ENCODE measurements at places on chromosomes 7 and 10.

GRCh38 chr10:70174058-70174741, 3.9 kb upstream of the SAR1A start:
- DNase-seq: no peak

DNA sequence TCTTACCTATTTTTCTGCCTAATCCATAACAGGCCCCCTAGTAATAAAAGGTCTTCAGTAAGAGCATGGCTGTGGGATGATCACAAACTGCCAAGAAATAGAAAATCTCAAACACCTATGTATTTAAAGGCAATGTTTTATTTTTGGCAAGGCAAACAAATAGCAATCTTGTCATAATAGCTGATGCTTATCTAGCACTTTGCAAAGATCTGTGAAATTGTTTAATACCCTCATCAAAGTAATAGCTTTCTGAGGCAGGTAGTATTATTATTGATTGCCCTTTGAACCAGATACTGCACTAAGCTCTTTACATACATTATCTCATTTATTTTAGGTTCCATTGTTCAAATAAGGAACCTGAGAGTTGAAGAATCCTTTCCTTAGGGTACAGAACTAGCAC, 1.6 kb upstream of the CADPS2 start:
- DNase-seq: no peak

GRCh38 chr7:116258734-116259133, 48.4 kb downstream of the TES start:
- DNase-seq: no peak

GRCh38 chr10:113594652-113595051, 41.8 kb downstream of the HABP2 start:
- DNase-seq: no peak

DNA sequence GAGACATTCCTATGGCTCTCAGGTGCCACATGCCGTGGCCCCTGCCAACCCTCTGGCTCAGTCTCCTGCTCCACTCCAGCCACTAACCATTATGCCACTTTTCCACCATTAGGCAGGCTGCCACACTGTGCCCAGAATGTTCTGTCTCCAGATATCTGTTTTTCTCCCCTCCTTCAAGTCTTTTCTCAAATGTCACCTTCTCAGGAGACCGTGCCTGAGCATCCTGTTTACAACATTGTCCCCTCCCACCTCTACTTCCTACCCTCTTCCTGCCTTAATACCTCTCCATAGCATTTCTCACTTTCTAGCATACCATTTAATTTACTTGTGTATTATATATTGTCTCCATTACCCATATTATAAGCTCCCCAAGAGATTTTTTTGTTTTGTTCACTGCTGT, 162.5 kb upstream of the LYZL2 start:
- no peak for DNase-seq

DNA sequence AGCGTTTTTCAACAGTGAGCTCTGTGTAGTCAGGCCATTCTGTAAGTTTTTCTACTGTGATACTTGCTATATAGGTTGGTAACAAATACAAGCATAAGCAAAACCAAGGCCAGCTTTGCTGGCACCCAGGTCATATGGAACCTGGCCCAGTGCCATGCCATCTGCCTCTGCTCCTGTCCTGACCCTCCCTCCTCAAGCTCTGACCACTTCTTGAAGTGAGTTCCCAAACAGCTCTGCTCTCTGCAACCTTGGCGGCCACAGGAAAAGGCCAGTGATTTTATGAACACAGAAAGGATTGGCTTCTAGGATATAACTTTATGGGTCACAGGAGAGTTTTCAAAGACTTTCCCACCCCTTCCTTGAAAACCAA, 12.8 kb downstream of the NOD1 start:
- peak; percentile 48 for DNase-seq

- DNase-seq: no peak
Measured at GRCh38 chr10:132942101-132943057, at the start of gene CFAP46. Gene CFAP46, minus strand, starts transcription at chr10:132942570. Its CDS starts 86 bp downstream, at chr10:132942484.

- no peak for DNase-seq
Measured at GRCh38 chr10:61279400-61279799, 173.8 kb downstream of the TMEM26 start.

DNA sequence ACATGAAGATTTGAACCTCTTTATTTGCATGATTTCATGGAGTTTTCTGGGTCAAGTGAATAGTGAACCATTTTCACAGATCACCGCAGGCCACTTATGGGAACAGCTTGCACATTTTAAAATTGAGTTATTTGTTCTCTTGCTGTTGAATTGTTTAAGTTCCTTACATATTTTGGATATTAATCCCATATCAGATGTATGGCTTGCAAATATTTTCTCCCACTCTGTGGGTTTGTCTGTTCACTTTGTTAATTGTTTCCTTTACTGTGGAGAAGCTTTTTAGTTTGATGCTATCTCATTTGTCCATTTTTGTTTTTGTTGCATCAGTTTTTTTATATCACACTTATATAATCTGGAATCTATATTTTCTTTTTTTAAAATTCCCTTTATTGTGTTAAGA, 14.1 kb upstream of the ZC3HAV1L start:
- no peak for DNase-seq

- DNase-seq: no peak
Measured at GRCh38 chr7:133873631-133874030, 253.5 kb upstream of the LRGUK start.

DNA sequence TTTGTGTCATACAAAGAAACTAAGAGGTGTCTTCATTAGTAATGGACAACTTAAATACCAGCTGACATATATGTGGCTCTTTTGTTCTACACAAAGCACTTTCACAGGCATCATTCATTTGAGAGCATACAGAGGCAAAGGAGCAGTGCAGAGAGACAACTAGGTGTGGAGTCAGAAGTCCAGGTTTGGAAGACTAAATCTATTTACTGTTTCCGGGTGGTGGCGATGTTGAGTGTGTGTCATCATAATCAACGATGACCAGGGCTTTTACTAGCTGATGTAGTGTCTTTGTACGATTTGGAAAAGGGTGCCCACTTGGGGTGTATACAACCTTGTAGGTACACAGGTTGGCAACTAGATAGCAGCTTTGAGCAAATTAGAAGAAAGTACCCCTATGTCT, 195.5 kb upstream of the CCDC6 start:
- no peak for DNase-seq

DNA sequence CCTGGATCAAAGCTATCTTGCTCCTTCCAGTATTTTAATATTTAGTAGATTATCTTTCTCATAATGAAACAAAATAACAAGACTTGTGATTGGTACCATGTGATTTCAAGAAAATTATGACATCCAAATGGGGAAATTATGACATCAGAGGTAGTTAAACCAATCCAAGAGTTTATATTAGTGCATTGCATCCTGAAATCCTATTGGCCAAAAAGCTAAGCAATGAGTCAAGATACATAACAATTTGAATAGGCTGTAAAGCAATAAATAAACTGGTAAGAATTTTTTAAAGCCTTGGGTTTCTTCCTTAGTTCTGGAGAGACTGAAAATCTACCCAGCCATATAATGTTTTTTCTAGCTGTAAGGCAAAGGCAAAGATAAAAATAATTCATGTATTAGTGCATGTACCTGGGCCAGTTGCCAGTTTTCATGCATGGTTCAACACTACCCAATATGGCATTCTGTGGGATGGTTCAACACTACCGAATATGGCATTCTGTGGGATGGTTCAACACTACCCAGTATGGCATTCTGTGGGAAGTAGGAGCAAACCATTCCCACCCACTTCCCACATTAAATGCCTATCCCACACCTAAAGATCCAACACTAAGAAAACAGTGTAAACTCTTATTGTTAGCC, at the start of gene RNF148:
TSS of gene RNF148 (minus strand) at position 51 of the 639 bp plus-strand sequence. CDS start 172 bp downstream, outside the sequence.
- no peak for DNase-seq

DNA sequence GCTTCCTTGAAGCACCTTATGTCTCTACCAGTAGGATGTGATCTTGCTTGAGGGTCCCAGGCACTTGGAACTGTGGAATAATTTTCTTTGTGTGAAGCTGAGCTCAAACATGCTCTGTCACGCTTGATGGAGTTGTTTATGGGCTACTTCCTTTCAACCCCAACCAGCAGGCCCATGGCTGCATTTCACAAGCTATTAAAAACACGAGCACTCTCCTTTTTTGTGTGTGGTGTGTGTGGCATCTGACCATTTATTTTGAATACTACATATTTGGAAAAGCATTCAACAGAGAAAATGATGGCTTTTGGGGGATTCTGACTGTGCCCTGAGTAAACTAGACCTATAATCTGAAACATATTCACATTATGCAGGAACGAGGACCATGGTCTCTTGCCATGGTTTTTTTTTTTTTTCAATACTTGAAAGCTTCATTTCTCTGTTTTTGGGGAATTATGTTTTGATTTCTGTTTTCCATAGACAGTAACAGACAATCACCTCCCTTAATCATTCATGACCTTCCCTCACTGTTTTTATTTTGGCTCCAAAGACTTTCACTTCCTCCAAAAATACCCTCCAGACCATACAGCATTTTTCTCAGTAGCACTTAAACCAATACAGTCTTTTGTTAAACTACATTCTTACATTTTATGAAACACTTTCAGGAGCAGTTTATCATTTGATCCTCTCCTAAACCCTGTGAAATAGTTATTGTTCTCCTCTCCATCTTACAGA, 233.6 kb upstream of the BMPER start:
- no peak for DNase-seq

DNA sequence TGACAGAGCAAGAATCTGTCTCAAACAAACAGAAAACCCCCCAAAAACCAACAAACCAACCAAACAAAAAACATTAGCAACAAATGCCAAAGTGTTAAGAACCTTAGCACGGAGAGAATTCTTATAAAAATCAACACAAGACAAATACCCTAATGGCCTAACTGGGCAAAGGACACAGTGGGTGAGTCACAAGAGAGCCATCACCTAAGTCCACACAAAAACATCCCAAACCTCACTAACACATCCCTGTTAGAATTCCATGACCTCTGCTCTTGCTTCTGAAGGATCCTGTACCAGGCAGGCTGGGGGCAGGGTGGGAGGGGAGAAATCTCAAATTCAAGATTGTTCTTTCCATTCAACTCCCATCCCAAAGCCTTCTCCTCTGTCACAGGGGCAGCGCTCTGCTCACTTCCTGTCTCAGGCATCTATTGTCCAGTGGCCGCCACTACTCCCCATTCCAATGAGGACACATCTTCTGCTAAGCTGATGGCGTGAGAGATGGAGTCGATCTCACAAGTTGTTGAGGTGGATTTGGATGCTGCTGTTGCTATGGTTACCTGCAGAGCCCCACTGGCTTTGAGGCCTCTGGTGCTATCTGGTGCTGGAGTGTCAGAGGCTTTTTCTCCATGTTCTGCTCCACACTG, 9.2 kb downstream of the IL15RA start:
- DNase-seq: no peak

- no peak for DNase-seq
Measured at GRCh38 chr7:47074702-47075153, 507.2 kb downstream of the TNS3 start.

DNA sequence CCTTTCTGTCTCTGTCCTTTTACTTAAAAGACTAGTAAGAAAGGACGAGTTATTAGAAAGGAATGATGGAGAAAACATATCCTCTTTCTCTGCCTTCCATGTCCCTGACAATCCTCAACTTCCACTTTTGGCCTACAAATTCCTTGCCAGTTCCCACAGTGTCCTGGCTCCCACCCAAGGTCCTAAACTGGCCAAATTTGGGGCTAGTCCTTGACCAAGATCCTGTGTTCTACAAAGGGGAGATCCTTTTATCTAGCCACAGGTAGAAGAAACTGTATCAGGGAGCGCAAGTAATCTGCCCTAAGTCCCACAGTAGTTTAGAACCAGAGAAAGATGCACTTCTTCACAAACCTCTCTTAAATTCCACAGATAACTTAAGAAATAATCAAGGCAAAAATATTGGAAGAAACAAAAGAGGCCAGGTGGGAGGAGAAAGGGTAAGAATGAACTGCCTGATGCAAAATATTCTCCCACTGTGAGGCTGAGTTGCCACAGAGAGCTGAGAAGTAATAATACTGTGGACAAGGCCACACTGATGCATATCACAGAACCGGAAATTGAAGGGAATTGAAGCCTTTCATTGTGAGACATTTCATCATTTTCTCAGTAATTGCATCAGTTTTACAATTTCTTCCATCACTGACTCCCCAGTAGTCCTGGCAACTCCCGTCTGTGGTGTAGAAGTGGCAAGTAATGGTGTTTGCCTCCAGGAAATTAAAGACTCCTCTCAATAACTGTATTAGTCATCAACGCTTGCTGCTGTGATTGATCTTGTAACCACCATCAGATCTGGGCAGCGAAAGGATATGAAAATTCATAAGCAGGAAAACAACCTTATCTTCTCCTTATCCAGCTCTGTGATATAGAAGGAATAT, 47.2 kb downstream of the DNAJC12 start:
- no peak for DNase-seq

- no peak for DNase-seq
Measured at GRCh38 chr10:73060738-73061635, 35.7 kb downstream of the P4HA1 start.

DNA sequence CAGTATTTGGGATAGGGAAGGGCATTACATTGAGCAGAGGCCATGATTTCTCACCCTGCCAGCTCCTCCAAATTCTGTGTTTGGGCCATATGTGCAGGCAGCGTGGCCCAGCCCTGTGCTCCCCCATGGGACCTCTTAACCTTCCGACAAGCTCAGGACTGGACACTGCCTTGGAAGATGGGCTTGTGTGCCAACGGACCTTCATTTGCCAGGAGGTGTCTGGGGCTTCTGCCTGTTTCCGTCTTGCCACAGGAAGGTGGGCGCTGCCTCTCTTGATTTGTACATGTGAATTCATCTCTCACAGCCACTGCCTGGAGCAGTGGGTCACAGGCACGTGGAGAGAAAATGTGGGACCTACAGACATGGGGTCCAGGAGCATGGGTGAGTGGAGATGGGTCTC, 272.6 kb downstream of the CCSER2 start:
- DNase-seq: no peak

- DNase-seq: no peak
Measured at GRCh38 chr7:9026121-9026520, 592.7 kb downstream of the NXPH1 start.

GRCh38 chr7:87058744-87059524, 520 bp downstream of the ELAPOR2 start:
- DNase-seq: peak; percentile 60

GRCh38 chr7:4607311-4607729, 74.8 kb upstream of the FOXK1 start:
- no peak for DNase-seq
